Activated naive CD4-positive, alpha-beta T cell (primary cell): ENCODE measurements at places on chromosomes 1 and 21.

- DNase-seq: no peak
Measured at GRCh38 chr21:35690436-35690835, 369.9 kb downstream of the SETD4 start.

- DNase-seq: no peak
Measured at GRCh38 chr1:5764959-5765358, 227.3 kb downstream of the NPHP4 start.

DNA sequence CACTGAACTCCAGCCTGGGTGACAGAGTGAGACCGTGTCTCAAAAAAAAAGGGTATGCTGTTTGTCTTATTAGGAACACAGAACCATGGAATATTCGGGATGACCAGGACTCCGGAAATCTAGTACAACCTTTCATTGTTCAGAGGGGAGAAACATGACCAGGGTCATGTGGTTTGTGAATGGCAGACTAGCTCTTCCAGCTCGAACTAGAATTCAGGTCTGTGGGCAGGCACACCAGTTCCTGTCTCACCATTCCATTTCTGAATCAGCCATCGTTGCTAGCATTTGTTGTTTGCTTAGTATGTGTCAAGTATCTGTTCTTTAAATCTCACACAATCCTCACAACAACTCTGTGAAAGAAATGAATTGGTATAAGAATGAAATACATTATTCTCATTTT lies 50.9 kb downstream of the MDM4 start:
- DNase-seq: no peak

DNA sequence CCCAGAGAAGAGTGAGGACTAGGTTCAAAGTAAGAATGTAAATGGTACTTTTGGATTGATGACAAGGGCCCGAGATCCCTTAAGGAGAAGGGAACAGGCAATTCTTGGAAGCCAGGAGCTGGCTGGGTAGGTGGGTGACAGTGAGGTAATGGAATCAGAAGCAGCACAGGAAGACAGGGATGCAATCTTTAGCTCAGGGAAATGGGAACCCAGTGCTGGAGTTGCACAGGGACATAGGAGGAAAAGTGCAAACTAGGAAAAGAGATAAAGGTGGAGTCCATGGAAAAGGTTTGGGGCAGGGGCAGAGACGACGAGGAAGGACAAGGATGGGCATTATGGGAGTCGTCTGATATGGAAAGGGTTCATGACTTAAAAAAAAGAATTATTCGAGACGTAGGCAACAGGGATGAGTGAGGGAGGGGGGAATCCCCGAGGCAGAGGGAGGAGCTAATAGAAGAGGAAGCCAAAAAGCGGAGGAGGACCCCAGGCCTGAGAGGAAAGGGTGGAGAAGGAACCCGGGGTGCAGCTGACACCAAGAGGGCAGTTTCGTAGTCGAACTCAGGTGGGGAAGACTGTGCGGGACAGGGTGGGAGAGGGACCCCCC lies 495 bp downstream of the PI4KB start:
- DNase-seq: no peak

- no peak for DNase-seq
Measured at GRCh38 chr21:45865106-45865835, 116.3 kb upstream of the COL6A1 start.

DNA sequence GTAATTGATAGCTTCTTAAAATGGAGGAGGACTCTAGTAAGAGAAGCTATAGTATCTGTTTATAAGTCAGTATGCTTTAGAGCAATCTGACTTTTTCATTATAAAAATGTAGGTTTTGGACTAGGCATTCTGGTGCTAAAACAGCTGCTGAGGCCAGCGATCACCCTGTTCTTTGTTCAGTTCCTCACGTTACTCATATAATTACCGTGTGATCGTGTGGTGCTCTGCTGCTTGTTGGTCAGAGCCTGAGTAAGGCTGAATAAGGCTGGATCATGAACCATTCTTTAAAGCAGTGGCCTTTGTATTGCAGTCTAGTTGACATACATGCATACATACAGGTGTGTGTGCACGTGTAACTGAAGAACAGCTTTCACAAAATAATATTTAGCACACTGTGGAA lies 25.2 kb downstream of the CDC42 start:
- no peak for DNase-seq

GRCh38 chr1:159791461-159791860 lies 10.7 kb downstream of the DUSP23 start:
- no peak for DNase-seq

DNA sequence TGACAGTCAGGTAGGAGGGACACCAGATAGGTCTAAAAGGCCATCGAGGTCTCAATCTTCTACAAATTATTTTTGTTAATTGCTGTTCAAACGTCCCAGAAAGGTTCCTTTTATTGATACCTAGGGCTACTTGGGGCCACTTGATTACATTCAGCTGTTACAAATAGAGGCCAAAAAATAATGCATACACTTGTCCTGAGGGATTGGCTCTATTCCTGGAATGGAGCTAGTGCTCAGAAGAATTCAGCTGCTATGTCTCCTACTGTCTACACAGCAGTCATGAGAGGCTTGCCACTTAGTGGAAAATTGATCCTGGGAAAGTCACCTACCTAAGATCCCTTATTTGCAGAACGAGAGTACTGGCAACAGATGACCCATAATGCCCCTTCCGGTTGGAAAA lies 498.3 kb downstream of the ADGRL2 start:
- no peak for DNase-seq

DNA sequence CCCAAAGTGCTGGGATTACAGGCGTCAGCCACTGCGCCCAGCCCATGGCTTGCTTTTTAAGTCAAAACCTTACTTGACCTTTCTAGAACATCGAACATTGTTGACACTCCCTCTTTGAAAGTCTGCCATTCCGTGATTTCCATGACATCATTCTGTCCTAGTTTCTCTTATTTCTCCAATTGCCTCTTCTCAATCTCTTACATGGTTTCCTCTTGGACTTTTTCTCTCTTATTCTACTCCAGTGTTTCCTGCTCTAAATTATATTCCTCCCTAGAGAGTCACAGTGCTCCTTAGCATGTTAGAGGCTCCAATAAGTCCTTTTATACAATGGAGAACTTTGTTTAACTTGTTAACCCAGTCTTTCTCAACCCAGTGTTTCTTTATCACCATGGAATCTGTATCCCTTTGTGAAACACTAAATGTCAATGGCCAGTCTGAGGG lies 25.5 kb downstream of the JAM2 start:
- no peak for DNase-seq

GRCh38 chr1:31387612-31388011 lies 14.7 kb upstream of the FABP3 start:
- DNase-seq: no peak

DNA sequence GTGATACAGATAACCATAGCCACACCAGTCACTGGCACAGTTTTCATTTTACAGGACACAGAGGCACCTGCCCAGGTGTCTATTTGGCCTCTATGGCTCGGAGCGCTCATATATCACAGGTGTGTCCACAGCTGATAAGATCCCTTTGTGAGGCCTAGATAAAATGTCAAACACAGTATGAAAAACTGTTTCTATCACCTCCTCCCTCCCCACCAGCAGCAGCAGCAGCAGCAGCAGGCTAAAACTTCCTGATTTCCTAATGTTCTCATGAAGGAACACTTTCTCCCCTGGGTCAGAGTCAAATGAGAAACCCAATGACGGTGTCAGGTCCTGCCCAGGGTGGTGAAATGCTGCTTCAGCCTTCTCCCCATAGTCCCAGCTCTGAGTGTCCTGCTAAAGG lies 24.4 kb downstream of the ELAPOR1 start:
- DNase-seq: no peak

GRCh38 chr1:110003747-110004428 lies 19.3 kb downstream of the AHCYL1 start:
- DNase-seq: no peak

DNA sequence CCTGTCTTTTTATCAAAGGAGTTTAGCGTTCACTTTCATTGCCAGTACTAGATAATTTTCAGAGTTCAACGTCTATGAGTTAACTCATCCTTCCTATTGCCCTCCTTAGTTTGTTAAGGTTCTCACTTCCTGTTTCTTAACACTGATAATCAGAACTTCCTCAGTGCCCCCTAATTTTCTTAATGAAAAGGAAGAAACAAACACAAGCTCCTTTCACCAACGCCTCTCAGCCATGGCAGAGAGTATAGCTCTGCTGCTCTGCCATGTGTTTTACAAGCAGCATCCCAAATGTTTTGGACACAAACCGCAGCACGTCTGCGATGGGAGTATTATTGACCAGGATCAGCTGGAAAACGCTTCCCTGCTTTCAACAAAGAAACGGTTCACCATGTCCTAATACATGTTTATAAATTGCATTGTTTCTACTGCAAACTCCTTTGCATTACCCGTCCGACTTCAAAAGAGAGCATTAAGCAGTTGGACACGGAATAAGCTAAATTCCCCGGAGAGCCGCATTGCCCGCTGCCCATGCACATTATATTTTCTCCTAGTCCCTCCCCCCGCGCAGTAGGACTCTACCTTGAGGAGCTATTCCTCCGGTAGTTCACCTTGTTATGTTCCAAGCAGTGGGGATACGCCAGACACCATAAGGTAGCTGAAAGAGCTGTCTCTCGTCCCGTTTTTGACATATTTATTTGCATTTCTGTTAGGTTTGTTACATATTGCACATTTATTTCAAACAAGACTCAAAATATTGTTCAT lies 561 bp downstream of the OLFM3 start:
- no peak for DNase-seq

DNA sequence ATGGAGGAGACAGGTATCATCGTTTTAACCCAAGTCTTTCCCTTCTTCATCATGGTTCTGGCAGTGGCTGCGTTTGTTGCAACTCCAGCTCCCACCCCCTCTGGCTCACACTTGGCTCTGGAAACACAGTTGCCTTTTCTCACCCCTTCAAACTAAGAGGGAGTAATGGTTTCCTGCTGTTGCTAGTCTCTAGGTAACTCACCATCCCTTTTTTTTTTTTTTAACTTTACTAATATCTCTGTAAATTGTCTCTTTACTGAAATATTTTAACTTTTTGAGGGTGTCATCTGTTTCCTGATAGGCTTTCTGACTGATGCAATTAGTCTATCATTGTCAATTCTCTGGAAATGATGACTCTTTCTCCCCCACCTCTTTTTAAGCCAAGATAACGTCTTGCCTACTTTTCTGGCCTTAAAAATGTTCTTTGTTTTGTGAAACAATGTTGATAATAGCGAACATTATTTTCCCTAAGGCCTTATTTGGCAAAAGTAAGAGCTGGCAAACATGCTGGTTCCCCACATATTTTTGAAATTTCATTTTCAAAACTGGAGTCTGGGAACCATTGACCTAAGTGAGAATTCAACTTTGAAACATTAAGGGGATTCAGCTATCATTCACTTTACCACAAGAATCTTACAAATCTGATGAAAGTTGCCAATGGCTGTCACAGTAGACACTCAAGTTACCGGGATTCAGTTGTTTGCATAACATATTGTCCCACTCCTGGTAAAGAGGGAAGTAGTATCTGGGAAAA lies 85.3 kb downstream of the LEPR start:
- DNase-seq: no peak

- no peak for DNase-seq
Measured at GRCh38 chr1:115685029-115685705, 43.4 kb downstream of the VANGL1 start.

DNA sequence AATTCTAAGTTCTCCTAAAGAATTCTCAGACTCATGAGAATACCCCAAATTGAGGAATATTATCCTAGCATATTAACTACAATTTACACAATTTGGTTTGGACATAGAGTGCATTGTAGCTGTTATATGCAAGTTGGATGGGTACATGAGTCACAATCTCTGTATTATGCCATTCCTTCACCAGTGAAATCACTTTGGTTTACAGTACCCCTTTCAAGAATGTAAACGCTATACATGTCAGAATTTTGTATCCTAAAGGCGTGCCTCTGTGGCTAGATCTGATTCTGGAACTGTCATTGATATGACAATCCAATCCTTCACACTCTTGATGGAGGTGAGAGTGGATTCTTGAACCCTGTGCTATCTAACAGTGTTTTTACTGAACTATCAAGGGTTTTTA lies 6.7 kb upstream of the IL10RB start:
- DNase-seq: no peak

DNA sequence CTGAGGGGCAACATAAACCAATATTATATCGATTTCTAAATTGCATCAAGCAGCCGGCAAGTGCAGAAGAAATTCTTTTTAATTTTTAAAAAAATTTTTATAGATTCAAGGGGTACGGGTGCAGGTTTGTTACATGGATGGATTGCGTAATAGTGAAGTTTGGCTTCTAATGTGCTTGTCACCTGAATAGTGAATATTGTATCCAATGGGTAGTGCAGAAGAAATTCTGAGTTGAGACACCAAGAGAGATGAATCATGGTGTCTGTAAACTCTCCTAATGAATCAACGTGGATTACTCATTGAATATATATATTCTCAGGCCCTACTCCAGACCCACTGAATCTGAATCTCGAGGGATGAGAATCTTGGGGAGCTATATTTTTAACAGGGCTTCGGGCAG lies 253.7 kb upstream of the FOXD3 start:
- no peak for DNase-seq
